Transverse colon (tissue), 4 donors: ENCODE measurements at places on chromosomes 11 and 22. TPM values are rescaled to one million over a fixed set of nuclear protein-coding genes. Genes with fewer than 3 reads are reported as not detected.

DNA sequence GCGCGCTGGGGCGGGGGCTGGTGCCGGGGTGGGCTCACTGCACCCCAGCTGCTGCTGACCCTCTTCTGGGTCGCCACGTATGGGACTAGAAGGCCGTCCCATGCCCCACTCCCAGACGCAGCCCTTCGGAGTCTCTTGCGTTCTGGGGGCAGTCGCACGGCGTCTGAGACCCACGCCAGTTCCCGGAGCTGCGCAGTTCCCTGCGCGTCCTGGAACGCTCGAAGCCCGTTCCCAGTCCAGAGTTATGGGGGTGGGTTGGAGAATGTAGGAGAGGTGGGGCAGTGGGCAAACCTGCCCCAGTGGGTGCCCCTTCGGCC lies 375 bp downstream of the LAYN start:
- DNase-seq, result no peak
- H3K4me3 ChIP-seq, result peak overlapping the region; percentile 52
- H3K27ac ChIP-seq, result peak overlapping the region; percentile 86
- H3K27me3 ChIP-seq, result peaks cover 55% of the 10 kb centered on the region
- no peaks in the 10 kb centered on the region for H3K4me1 ChIP-seq
- H3K36me3 ChIP-seq, result no peaks in the 10 kb centered on the region

DNA sequence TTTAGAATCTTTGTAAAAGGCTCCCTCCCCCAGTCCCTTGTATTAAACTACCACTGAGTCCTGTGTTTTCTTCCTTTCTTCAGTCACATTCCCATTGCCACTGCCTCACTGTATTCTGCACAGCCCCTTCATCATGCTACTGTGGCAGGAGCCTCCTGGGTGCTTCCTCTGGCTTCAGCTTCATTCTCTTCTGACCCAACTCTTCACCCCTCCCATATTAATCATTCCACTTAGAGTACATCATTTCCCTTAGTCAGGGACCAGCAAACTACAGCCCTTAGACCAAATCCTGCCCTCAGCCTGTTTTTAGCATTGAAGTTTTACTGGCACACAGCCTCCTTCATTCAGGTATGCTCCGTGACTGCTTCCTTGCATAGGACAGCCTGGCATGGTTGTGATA lies 127.7 kb upstream of the MTNR1B start:
- H3K27ac ChIP-seq, result no peak overlapping the region
- no peak for DNase-seq
- H3K4me3 ChIP-seq, result no peak overlapping the region
- no peaks in the 10 kb centered on the region for H3K36me3 ChIP-seq
- H3K27me3 ChIP-seq, result no peaks in the 10 kb centered on the region

- H3K4me3 ChIP-seq, result no peak overlapping the region
- H3K36me3 ChIP-seq, result no peaks in the 10 kb centered on the region
- H3K27me3 ChIP-seq, result no peaks in the 10 kb centered on the region
- no peak for DNase-seq
- no peak overlapping the region for H3K27ac ChIP-seq
Measured at GRCh38 chr11:32255841-32256240, 165.0 kb downstream of the RCN1 start.

- peaks cover 44% of the 10 kb centered on the region for H3K4me1 ChIP-seq
- no peaks in the 10 kb centered on the region for H3K27me3 ChIP-seq
- H3K27ac ChIP-seq, result peak overlapping the region; percentile 83
- H3K4me3 ChIP-seq, result no peak overlapping the region
Measured at GRCh38 chr11:45857961-45858474, 10.7 kb downstream of the CRY2 start.

DNA sequence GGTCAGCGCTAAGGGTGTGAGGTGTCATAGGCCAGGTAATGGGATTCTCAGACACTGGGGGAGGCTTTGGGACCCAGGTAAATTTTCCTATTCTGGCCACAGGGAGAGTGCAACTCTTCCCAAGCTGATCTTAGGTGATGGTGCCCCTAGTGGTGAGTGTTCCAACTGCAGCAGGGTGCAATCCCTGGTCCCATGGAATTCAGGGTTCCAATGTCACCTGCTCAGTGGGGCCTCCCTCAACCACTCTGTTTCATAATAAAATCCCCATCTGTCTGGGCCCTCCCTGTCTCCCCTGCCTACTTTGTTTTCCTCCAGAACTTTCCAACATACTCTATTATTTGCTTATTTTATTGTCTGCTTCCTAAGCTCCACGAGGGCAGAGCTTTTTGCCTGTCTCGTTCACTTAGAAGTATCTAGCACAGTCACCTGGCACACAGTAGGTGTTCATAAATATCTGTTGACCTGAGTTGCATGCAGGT lies 2.9 kb upstream of the SGSM1 start:
- H3K27ac ChIP-seq, result no peak overlapping the region
- DNase-seq, result peak; percentile 71
- H3K4me1 ChIP-seq, result no peaks in the 10 kb centered on the region
- no peaks in the 10 kb centered on the region for H3K36me3 ChIP-seq

DNA sequence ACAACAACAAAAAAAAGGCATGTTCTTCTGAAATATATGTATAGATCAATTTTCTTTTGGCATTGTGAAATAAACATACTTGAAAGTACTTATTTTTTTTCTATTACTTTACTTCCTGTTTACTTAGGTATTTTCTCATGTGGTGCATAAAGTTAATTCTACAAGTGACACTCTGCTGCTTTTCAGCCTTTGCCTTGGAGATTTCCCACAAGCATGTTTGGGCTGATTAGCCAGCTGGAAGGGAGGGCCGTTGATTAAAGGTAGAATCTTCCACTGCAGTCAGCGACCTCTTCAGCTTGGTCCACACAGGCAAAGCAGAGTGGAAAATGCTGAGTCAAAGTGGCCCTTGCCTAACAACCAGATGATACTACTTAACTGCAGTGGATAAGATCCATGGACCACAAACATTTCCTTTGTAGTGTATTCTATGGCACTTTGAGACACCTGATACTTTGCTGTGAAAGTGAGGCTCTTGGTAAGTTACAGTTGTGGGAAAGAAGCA lies 176.0 kb downstream of the ARHGAP42 start:
- no peaks in the 10 kb centered on the region for H3K4me1 ChIP-seq
- no peak overlapping the region for H3K4me3 ChIP-seq

GRCh38 chr11:69319255-69320106 lies 25.5 kb downstream of the MYEOV start:
- no peaks in the 10 kb centered on the region for H3K36me3 ChIP-seq
- no peaks in the 10 kb centered on the region for H3K4me1 ChIP-seq
- H3K27ac ChIP-seq, result no peak overlapping the region
- no peak overlapping the region for H3K4me3 ChIP-seq
- no peaks in the 10 kb centered on the region for H3K27me3 ChIP-seq

GRCh38 chr11:62535802-62536201 lies 10.8 kb downstream of the AHNAK start:
- peaks cover 46% of the 10 kb centered on the region for H3K36me3 ChIP-seq
- no peak overlapping the region for H3K27ac ChIP-seq

- no peak for DNase-seq
- H3K36me3 ChIP-seq, result no peaks in the 10 kb centered on the region
- peaks cover 71% of the 10 kb centered on the region for H3K4me1 ChIP-seq
- no peak overlapping the region for H3K4me3 ChIP-seq
Measured at GRCh38 chr11:8790968-8791367, 108.4 kb downstream of the RPL27A start.

DNA sequence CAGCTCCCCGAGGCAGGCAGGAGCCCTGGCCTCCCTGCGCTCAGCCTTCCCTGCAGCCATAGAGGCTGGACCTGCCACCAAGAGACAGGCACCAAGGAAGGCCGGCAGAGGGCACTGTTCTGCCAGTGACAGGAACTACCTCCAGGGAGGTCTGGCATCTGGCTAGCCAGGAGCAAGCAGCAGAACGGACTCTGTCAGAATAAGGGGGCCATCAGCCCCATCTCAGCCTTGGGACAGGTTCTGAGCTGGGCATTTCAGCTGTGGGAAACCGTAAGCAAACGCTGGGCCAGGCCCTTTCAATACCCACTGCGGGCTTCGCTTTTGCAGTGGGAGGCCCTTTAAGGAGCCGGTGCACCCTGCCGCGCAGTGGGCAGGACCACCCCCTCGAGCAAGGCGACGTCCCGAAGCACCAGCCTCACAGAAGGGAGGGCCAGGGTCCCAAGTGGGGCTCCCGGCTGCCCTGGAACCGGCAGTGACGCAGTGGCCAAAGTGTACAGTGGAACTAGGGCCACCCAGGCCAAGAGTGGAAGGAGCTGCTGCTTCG lies 18.2 kb downstream of the IFT27 start:
- H3K4me1 ChIP-seq, result no peaks in the 10 kb centered on the region
- peaks cover 22% of the 10 kb centered on the region for H3K27me3 ChIP-seq

- H3K4me1 ChIP-seq, result peaks cover 5% of the 10 kb centered on the region
- DNase-seq, result no peak
- H3K27ac ChIP-seq, result no peak overlapping the region
- H3K36me3 ChIP-seq, result peaks cover 7% of the 10 kb centered on the region
- no peak overlapping the region for H3K4me3 ChIP-seq
Measured at GRCh38 chr22:46800102-46800857, 37.8 kb downstream of the TBC1D22A start.

DNA sequence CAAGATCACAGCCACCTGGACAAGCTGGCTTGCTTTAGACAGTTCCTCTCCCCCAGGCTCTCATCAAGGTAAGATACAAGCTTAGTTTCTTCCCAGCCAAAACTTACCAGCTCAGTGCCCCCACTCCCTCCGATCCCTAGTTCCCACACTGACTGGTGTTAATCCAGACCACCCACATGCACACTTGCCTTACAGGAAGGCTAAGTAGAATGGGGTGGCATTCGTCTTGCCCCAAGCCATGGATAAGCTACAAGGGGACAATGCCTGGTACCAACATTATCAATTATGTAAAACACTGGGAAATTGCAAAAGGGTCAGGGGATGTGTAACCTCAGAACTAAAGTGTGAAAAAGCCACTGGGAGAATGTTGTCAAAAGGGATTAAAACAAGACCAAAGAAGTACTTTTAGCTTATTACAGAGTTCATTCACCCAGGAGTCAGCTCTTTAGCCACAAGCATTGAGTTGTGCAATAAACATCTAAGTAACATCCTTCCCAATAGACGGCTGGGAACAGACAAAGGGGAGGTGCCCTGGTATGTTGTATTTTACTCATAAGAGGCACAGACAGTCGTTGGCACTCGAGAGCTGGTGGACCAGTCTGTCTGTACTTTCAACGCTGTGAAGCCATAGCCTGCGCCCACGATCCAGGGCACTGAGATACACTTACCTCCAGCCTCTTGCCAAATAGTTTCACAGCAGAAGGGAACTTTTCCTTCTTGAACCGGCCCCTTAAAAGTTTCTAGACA lies 1.1 kb downstream of the DHCR7 start:
- H3K27me3 ChIP-seq, result no peaks in the 10 kb centered on the region
- H3K4me3 ChIP-seq, result peak overlapping the region; percentile 65
- peak; percentile 28 for DNase-seq
- H3K36me3 ChIP-seq, result no peaks in the 10 kb centered on the region

DNA sequence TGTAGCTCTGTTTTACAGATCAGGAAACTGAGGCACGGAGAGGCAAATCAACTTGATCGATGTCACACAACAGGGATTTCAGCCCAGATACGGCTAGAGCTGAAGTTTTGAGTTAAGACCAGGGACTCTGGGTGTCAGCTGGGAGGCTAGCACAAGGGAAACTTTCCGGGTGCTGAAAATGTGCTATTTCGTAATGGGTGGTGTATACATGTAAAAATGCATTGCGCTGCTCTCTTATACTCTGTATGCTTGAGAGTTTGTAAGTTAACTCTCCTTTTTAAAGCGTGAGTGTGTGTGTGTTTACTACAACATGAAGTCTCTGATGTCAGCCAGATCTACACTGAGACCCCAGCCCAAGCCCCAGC lies 227.6 kb downstream of the MN1 start:
- no peaks in the 10 kb centered on the region for H3K36me3 ChIP-seq
- no peak for DNase-seq
- H3K4me3 ChIP-seq, result no peak overlapping the region
- H3K4me1 ChIP-seq, result no peaks in the 10 kb centered on the region
- H3K27ac ChIP-seq, result no peak overlapping the region

DNA sequence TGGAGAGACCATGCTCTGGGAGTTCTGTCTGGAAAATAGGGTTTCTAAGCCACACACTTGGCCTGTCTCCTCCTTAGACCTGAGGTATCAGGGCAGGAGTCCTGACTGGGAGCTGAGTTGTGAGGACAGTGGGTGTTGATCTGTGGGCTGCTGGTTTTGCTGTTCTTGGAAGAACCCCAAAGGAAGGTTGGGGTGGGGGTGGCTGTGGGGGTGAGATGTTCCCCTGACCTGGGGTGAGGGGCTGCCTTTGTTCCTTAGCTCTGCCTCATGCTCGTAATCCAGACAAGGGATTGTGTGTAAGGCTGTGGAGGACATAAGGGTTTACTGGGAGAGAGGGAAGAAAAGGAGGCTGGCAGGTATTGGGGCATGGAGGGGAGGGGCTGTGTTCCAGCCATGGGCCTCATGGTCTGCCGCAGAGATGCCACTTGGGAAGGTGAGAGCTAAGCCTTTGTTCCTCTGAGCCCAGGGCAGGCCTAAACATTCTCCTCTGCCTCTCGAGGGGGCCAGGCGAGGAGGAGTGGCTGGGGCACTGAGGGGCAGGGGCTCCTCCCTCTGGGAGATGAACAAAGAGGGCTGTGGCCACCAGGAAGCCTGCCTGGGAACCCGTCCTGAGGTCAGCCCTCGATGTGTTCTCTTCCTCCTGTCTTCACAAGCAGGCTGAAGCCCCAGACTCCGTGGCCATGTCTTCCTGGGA lies 4.4 kb downstream of the OTOG start:
- no peak for DNase-seq
- H3K36me3 ChIP-seq, result no peaks in the 10 kb centered on the region
- no peak overlapping the region for H3K4me3 ChIP-seq
- H3K27me3 ChIP-seq, result peaks cover 9% of the 10 kb centered on the region

- H3K4me1 ChIP-seq, result no peaks in the 10 kb centered on the region
- H3K27ac ChIP-seq, result no peak overlapping the region
- DNase-seq, result no peak
Measured at GRCh38 chr11:113504586-113504985, 29.4 kb upstream of the DRD2 start.

GRCh38 chr11:126282361-126282735 lies 545 bp upstream of the TIRAP start:
- no peaks in the 10 kb centered on the region for H3K27me3 ChIP-seq
- no peaks in the 10 kb centered on the region for H3K36me3 ChIP-seq
- peak; percentile 57 for DNase-seq
- peaks cover 11% of the 10 kb centered on the region for H3K4me1 ChIP-seq
- H3K4me3 ChIP-seq, result peak overlapping the region; percentile 75
- peak overlapping the region; percentile 93 for H3K27ac ChIP-seq

GRCh38 chr11:128302425-128303186 lies 284.8 kb downstream of the ETS1 start:
- peak; percentile 33 for DNase-seq
- no peaks in the 10 kb centered on the region for H3K36me3 ChIP-seq
- peak overlapping the region; percentile 54 for H3K27ac ChIP-seq
- H3K4me3 ChIP-seq, result no peak overlapping the region
- no peaks in the 10 kb centered on the region for H3K27me3 ChIP-seq

GRCh38 chr11:74320538-74320937 lies 9.1 kb upstream of the P4HA3 start:
- DNase-seq, result no peak
- no peaks in the 10 kb centered on the region for H3K27me3 ChIP-seq
- peaks cover 4% of the 10 kb centered on the region for H3K4me1 ChIP-seq
- H3K36me3 ChIP-seq, result no peaks in the 10 kb centered on the region
- H3K4me3 ChIP-seq, result no peak overlapping the region

The OSBP2 gene
- 4.1 TPM for total RNA-seq

The OR6A2 gene
- not detected for total RNA-seq

The POU2AF3 gene
- total RNA-seq, result 9.6 TPM

The OMP gene
- total RNA-seq, result 126 TPM

The NEFH gene
- 0.55 TPM for total RNA-seq

The FGF4 gene
- not detected for total RNA-seq

The TTLL1 gene
- 1.1 TPM for total RNA-seq
